ENCODE measurements at places on chromosomes 16 and 17.

DNA sequence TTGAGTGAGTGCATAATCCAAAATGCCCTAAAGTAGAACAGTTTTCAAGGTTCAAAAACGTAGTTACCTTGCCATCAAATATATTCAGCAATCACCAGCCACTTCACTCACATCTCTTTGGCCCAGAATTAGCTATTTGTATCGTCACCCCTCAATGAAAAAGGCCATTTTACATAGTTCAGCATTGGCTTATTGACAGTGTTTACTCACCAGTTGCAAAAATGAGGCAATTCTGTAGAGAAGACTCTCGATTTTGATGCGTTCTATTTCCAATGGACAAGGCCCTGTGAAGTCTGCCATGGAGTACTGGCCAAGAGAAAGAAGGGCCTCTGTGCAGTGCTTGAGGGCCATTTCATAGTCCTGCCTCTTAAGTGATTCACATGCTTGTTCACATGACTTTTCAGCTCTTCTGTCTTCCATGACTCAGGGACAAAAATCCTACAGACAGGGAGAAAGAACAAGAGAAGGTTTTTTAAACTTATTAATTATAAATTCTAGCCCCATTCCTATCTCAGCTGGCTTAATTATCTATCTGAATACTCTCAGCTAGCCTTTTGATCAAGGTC, 26.5 kb downstream of the HELZ start:
- peak; percentile 42 for DNase-seq

GRCh38 chr16:5916711-5917191, 819.2 kb upstream of the EEF2KMT start:
- DNase-seq = no peak

GRCh38 chr17:29874931-29875596, 55.0 kb downstream of the SSH2 start:
- DNase-seq = no peak

GRCh38 chr16:19242987-19243575, 42.5 kb upstream of the CLEC19A start:
- no peak for DNase-seq

DNA sequence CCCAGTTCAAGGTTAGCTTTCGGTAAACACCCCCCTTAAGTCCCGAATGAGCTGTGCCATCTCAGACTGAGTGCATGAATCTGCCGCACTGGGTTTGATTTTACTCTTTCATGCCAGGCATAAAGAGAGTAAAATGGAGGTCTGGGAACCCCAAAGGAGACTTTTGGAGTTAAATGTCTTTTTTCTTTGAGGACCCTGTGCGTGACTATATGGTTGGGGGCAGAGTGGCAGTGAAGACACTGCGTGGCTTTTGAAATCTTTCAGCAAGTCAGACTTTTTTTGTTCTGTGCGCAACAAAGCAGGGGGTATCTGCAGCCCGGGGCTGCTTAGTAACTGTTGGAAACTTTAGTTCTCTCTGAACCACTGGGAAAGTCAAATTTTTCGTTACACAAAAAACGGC, 392.9 kb upstream of the SALL1 start:
- no peak for DNase-seq

Measured in brain microvascular endothelial cell (primary cell).